ENCODE measurements at places on chromosomes 3 and 15. TPM values are rescaled to one million over a fixed set of nuclear protein-coding genes. Genes with fewer than 3 reads are reported as not detected.

The PRR20G gene
- total RNA-seq, result not detected

The RGMA gene
- not detected for total RNA-seq

The ATOSA gene
- 30.5 TPM for total RNA-seq

DNA sequence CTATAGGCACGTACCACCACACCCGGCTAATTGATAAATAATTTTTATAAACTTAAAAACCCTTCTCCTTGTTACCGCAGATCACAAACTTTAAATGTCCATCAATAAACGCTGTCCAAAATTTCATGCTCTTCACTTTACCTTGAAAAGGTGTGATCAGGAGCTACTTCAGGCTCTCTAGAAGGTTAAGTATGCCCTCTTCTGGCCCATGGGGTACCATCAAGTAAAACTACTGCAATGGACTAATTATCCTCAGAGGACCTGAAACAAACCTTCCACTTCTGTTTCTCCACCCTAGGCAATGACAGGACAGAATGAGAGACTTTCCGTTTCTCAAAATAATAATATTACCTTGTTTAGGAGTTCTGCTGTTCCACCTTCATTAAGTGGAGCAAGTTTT, 9.2 kb downstream of the LZTFL1 start:
- DNase-seq, result no peak

- peak; percentile 46 for DNase-seq
These were observed 47.7 kb downstream of the CYP11A1 start for GRCh38 chr15:74319596-74320351.

DNA sequence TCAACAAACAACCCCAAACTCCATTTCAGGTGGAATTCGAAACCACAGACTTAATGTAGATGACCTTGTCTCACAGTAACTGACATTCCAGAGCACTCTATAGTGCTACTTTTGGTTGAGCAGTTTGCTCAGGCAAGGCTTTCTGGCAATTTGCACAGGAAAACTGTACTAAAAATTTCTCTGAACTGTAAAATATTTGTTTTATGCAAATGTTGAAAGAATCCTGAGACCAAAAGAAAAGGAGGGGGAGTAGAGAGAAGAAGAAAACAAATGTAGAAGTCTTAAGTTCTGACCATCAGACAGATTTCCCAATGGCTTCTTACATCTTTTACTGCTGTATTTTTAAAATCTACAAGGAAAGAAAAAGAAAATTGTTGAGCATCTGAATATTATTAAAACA, 53.5 kb downstream of the DTWD1 start:
- no peak for DNase-seq

- DNase-seq, result no peak
These were observed 5.7 kb upstream of the CSPG4 start for GRCh38 chr15:75718328-75718727.

DNA sequence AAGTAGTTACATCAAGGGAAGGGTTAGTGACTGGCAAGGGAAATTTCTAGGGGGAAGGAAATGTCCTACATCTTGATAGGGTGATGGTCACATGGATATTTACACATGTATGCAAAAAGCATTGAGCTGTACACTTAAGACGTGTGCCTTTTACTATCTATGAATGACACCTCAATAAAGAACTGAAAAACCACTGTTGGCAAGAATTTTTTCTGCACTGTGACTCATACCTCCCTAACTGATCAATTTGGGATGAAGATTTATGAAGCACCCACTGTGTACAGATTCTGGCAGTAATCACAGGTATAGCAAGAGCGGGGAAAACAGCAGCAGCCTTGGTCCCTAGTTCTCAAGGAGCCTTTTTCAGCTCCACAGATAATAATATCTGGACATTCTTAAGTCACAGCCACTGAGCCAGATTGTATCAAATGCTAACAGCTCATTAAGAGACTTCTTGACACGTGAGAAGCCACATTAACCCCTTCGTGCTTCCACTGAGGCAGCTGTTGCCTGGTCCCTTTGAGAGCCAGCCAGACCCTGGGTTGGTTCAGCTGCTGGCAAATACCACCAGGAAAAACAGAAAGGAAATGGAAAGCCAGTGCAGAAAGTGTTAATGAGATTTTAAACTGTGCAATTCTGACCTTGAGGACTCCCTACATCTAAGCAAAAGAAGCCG, 32.0 kb upstream of the GALNT15 start:
- DNase-seq, result no peak

DNA sequence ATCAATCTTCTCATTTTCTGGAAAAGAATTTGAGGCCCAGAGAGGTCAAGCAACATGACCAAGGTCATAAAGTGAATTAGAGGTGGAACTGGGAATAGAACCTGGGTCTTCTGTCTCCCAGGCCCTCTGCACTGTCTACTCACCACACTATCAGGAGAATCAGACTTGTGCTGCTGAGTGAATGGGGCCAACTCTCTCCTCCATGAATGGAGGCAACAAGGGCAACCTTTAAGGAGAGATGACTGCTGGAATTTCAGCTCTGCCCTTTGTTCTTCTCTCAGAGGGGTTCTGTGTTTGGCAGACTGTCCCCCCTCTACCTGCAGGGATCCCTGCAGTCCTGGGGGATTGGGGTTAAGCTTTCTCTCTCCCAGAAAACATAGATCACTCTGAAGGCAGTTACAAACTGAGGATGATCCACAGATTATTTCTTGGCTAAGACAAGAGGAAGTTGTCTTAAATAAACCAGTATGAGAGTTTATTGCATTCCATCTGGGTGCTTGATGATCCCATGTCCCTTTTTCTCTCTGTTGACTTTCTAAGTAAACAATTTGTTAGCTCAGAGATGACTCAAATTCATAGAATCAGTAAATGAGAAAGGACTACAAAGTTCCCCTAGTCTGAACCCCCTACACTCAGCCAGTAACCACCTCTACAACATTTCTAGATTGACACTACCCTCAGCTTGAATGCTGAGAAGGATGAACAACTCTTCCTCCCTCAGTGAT, 99.0 kb upstream of the LIPC start:
- DNase-seq, result no peak

- DNase-seq, result no peak
These were observed 345.6 kb upstream of the PROK2 start for GRCh38 chr3:72130565-72130964.

DNA sequence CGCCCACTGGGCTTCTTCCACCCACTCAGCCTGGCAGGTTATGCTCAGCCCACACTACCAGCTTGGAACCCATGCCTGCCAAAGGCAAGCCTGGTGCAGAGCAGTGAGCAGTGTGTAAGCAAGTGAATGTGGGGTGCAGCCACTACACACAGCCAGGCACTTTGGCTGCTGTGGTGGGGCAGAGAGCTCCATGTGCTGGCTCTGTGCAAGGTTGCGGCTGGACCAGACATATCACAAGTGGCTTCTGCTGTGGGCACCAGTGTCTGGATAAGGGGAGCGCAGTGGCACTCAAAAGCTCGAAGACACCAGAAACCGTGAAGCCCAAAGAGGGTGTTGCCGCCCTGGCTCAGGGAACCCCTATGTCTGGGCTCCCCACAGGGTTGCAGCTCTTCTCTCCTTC, 563.7 kb downstream of the SI start:
- DNase-seq, result no peak
